H54 (cell line): ENCODE measurements at places on chromosomes 11 and 22.
A peak's percentile ranks its signal among the peaks of the same experiment; 100 is the strongest.

DNA sequence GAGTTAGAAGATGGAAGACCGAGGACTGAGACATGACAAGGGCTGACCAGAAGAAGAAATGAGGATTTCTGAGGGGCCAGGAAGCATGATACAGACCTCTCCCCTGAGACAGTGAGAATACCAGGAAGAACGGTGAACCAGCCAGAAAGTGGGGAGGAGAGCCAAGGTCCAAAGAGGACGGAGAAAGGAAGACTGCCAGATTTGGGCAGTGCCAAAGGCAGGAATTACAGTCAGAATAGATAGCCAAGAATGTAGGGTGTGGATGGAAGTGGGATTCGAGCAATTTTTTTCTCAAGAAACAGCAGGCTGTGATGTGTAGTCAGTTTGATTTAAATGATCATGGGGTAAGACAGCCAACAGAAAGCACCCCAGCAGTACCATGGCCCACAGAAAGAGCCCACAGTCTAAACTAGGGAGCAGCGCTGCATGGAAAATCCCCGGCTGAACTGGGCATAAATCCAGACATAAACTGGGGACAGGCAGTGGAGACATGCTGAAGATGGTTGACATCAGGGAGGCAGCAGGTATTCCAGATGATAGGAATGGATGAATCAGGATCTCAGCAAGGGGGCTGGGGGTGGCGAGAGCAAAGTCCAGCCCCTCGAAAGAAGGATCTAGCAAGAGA lies 67.3 kb upstream of the BARX2 start:
- no peak for DNase-seq

DNA sequence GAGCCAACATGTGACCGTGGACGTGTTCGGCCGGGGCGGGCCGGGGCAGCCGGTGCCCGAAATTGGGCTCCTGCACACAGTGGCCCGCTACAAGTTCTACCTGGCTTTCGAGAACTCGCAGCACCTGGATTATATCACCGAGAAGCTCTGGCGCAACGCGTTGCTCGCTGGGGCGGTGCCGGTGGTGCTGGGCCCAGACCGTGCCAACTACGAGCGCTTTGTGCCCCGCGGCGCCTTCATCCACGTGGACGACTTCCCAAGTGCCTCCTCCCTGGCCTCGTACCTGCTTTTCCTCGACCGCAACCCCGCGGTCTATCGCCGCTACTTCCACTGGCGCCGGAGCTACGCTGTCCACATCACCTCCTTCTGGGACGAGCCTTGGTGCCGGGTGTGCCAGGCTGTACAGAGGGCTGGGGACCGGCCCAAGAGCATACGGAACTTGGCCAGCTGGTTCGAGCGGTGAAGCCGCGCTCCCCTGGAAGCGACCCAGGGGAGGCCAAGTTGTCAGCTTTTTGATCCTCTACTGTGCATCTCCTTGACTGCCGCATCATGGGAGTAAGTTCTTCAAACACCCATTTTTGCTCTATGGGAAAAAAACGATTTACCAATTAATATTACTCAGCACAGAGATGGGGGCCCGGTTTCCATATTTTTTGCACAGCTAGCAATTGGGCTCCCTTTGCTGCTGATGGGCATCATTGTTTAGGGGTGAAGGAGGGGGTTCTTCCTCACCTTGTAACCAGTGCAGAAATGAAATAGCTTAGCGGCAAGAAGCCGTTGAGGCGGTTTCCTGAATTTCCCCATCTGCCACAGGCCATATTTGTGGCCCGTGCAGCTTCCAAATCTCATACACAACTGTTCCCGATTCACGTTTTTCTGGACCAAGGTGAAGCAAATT lies 1.8 kb downstream of the FUT4 start:
- DNase-seq: no peak

DNA sequence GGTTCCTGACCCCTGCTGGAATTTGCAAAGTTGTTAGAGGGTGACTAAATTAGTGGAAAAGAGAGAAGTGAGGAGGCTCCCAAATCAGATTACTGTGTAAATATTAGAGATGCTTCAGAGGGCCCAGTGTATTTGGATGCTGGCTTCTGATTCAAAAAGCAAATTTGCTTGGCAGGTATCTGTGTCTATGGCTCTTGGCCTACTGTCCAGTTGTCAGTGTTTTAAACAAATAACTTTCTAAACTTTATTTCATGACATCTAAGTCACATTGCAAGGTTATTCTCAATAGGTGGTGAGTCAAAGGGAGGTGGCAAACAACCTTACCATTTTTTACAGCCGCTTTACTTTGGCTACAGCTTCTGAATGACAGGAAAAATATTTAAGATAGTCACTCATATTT lies 720.1 kb downstream of the KCNA4 start:
- no peak for DNase-seq

DNA sequence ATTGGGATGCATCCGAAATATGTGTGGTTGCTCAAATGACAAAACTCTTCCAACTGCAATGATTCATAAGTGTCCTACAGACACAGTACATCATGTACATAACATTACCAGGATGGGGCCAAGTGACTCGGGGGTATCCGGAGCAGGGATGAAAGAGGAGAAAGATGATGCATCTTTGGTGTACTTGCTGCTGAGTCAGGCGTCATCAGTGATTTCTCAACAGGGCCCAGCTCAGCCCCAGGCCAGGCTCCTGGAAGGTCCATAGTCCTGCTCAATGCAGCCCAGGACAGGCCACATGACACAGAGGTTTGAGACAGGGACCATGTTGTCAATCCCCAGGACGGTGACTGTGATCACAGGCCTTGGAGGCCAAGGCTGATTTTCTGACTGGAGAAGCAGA lies 59.3 kb downstream of the GGTLC2 start:
- DNase-seq: no peak

- DNase-seq: no peak
Measured at GRCh38 chr11:117070016-117070415, 28.2 kb downstream of the SIK3 start.

- DNase-seq: no peak
Measured at GRCh38 chr11:69210310-69211035, 54.7 kb downstream of the SMIM38 start.

- DNase-seq: no peak
Measured at GRCh38 chr22:41021061-41021612, 70.0 kb downstream of the RBX1 start.

- DNase-seq: no peak
Measured at GRCh38 chr11:124394408-124394807, 4.4 kb downstream of the OR8B3 start.

- DNase-seq: no peak
Measured at GRCh38 chr11:15605094-15605493, 490.4 kb downstream of the INSC start.

DNA sequence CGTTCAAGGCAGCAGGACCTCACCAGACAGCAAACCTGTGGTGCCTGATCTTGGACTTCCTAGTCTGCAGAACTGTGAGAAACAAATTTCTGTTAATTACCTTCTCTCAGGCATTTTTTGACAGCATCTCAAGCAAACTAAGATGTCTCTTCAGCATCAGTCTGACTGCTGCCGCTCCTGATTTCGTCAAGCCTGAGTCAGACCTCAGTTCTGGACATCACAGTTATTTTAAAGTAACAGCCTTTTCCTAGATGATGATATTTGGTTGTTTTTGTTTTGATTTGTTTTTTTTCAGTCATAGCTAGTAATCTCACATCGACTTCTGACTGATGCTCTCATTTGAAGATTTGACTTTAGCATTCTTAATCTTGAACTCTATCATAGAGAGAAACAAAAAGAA lies 71.9 kb downstream of the BLID start:
- DNase-seq: no peak

DNA sequence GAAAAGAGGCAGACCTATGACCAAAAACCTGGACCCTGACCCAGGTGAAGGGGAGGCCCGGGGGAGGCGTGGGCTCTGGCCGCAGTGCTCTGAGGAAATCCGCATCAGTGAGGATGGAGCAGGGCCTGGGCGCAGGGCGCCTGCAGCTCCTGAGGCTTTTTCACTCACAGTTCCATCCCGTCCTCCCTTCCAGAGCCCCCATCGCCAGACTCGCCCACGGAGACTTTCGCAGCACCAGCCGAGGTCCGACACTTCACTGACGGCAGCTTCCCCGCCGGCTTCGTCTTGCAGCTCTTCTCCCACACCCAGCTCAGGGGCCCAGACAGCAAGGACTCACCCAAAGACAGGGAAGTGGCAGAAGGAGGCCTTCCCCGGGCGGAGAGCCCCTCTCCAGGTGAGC lies 5.4 kb downstream of the SPINDOC start:
- no peak for DNase-seq

DNA sequence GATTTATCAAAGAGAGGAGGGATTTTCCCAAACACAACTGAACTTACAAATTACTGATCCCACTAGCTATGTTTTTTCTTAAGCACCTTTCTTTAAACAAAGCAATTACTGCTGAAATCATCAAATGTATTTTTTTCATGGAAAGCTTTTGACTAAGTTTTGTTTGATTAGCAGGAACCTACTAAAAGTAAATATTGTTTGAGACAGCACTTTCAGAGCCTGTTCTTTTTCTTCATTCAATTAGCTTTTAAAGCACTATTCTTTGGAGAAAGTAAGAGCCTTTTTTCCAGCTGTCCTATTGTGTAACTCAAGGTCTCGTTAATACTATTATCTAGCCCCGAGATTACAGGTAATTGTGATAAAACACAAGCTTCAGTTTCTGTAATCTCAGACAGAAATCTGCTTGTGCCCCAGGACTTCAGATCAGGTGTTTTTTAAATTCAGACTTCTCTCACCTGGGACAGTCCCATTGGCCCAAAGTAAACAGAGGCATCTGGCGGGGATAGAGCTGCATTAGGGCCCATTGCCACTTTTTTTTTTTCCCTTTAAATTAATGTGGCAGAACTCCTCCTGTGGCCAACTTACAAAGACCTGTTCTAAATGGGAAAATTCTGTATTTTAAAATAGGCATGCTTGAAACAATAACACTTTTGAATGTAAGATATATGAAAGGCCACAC lies 11.0 kb downstream of the CSTPP1 start:
- DNase-seq: no peak

DNA sequence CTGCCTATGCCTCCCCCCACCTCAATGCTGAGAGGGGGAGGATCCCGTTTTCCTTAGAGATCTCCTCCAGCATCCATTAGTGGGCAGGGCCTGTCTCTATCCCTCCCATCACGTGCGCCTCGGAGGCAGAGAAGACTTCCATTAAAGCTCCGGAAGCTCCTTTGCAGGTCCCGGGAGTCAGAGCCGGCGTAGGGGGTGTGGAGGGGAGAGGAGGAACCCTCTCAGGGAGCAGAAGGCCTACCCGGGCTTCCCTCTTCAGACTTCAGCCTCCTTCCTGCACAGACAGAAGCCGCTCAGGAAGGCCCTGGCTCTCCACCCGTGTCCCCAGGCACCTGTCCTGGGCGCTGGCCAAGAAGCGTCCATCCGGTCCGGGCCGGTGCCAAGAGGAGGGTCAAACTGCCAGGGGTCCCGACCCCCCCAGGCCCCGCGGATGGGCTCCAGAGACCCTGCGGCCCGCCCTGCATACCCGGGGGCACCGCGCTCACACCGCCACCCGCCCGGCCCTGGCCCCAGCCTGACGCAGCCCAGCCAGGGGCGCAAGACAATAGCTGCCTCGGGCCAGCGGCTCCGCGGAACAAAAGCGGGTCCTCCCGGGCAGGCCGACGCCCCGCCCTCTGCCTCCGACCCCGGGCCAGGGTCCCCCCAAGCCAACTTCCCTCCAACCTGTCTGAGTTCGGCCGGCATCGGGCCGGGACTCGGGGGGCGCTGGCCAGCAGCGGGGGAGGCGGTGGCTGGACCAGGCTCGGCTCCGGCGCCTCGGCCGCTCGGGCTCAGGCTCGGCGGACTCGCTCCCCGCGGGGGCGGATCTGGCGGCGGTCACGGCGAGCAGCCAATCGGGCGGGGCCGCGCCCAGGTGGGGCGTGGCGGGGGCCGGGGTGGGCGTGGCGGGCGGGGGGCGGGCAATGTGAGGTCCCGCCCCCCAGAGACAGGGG lies 29.9 kb downstream of the ARVCF start:
- peak; percentile 75 for DNase-seq

GRCh38 chr11:121422675-121423074 lies 29.4 kb upstream of the SORL1 start:
- no peak for DNase-seq

DNA sequence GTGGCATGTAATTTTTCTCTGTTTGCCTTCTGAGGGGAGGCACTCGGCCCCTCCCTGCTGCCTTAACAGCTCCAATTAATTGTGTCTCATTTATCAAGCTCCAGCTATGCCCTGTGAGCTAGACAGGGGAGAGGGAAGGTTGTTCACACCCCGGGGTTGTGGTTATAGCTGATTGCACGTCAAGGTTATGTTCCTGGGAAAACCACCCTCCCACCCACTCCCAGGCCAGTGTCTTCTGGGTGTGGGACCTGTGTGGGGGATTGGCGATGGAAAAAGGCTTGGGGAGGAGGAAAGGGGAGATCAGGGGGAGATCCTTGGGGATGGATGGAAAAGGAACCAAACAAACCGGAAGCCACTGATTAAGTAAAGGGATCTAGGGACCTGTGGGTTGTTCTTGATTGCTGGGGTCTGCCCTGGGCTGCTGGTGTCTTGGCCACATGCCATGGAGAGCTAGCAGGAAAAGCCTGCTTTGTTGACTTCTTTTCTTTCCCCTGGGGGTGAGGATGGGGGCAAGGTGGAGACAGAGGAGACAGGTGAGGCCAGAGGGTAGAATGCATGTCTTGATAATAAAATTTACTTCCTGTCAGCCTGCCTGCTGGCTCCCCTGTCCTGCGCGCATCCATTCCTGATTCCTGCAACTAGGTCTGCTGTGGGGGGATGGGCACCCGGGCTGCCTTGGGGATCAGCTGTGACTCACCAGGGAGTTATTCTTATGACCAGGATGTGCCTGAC lies 13.5 kb upstream of the SORL1-AS1 start:
- DNase-seq: peak; percentile 75

GRCh38 chr22:25210793-25211192 lies 8.6 kb upstream of the CRYBB2 start:
- DNase-seq: no peak

DNA sequence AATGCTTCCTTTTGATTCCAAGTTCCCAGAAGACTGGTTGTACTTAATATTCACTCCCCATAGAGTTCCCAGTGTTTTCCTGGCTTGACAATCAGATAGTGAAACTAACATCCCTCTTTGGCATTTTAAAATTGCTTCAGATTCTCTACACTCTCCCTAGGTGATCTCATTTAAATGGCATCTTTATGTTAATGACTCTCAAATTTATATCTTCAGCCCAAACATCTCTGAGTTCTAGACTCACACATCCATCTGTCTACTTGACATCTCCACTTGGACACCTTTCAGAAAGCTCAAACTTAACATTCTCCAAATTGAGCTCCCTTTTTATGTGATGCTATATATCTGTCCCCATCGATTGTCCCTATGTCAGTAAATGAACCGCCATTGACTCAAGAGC lies 232.0 kb downstream of the NTM start:
- no peak for DNase-seq

GRCh38 chr11:11758603-11759196 lies 83.1 kb upstream of the USP47 start:
- DNase-seq: no peak

- peak; percentile 86 for DNase-seq
Measured at GRCh38 chr11:9757809-9758636, 94.1 kb downstream of the SWAP70 start.

- no peak for DNase-seq
Measured at GRCh38 chr11:111845276-111846028, 25.9 kb downstream of the ALG9 start.

DNA sequence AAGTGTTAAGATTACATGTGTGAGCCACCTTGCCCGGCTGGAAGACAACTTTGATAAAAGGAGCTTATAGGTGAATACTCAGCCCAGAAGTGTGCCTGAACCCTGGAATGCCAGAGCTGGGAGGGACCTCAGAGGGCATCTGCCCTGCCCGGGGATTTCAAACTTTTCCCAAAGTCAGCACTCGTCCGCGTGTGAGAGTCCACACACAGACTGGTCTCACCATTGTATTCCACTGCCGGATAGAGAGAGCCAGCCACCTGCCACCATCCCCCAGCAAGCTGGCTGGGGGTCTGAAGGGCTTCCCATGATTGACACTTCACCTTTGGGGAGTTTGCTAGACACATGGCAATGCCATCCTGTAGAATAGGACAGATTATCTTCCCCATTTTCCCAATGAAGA lies 49.2 kb downstream of the APOL3 start:
- DNase-seq: no peak
